ENCODE measurements at places on chromosomes 6 and 20.

GRCh38 chr6:139996253-139996834 lies 621.9 kb upstream of the CITED2 start:
- no peak for DNase-seq

DNA sequence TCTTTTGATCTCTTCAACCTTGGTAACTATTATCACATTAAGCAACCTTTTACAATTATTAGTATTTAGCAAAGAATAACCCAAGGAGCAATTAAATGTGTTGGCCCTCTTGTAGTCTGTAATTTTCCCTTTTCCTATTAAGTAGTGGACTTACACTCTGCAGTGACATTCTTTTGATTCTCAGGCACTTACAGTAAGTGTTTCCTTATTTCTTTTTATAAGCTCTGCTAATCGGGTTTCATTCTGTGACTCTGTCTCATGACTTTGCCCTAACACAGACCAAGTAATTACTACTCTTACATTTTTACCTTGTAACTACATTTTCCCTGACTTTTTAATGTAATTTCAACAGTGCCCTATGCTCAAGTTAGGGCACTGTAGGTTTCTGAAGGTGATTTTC lies 104.0 kb upstream of the EPHA7 start:
- no peak for DNase-seq

- no peak for DNase-seq
These were observed 100.3 kb downstream of the TMEM242 start for GRCh38 chr6:157223021-157223430.

DNA sequence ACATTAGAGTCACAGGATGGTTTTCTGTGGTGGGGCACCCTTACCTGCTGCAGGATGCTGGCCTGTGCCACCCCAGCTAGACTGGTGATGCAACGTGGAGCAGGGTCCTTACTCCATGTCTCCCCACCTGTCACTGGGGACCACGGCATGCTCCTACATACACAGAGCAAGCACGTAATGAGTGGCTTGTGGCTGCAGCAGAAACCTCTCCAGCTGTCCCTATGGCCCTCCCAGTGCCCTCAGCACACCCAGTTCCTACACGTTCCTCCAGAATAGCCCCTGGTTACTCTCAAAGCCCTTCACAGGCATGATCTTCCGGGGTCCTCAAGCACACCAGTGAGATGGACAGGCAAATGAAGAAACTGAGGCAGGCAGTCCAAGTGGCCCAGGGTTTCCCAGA lies 3.2 kb upstream of the LSM14B start:
- no peak for DNase-seq

GRCh38 chr6:156910938-156911337 lies 133.8 kb downstream of the ARID1B start:
- DNase-seq: no peak

Measured in D341Med (cell line).